ENCODE measurements at places on chromosomes 5 and 9.
A peak's percentile ranks its signal among the peaks of the same experiment; 100 is the strongest.

DNA sequence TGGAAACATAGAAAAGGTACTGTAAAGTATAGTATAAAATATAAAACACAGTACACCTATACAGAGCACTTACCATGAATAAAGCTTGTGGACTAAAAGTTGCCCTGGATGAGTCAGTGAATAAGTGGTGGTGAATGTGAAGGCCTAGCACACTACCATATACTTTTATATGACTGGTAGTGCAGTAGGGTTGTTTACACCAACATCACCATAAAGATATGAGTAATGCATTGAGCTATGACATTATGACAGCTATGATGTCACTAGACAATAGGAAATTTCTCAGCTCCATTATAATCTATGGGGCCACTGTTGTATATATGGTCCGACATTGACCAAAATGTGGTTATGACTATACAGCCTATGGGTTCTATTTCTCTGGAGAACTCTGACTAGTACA lies 291.8 kb upstream of the ACTBL2 start:
- no peak for DNase-seq

DNA sequence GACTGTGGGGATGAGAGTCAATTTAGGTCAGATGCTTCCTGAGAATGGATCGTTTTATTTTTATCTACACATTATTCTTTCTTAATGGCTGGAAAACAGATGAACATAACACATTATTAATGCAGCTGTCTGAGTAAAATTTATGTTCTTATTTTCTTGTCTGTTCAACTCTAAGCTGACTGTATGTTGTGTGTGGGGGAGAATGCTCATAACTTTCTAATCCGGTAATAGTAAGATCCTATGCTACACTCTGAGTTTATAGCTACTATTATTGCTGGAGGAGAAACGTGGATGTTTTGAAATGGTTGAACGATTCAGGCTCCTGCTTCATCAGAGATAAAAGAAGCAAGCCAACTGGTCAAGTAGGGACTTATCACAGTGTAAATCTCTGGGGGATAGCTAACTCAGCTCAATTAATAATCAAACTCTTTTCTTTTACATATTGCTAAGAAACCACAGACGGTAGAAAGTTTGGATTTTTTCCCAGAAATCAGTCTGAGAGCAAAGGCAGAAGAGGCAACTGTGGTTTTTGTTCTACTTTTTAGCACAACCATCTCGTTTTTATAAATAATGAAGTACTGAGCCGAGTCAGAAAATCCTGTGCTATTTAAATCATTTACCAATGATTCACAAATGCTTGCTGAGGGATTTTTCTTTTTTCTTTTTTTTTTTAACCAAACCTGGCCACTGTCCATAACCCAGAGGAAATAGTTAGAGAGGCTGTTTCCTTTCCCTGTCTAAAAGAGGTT lies 265.0 kb upstream of the FAM174A start:
- DNase-seq: peak; percentile 7

DNA sequence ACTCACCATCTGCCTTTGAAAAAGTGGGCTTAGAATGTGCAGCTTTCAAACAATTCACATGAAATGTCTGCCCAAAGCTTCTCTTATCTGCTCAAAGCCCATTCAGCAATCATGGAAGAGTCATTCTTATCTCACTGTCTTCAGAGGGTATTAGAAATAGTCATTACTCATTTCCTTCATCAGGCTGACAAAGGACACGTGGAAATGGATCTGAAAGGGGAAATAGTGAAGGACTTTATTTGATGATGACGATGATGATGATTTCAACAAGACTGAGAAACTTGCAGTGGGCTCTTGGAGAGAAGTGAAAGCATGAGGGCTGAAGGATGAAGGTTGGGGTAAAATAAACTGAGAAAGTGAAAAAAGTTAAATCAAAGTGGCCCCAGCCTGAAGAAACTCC lies 194.3 kb downstream of the SMARCA2 start:
- DNase-seq: no peak

DNA sequence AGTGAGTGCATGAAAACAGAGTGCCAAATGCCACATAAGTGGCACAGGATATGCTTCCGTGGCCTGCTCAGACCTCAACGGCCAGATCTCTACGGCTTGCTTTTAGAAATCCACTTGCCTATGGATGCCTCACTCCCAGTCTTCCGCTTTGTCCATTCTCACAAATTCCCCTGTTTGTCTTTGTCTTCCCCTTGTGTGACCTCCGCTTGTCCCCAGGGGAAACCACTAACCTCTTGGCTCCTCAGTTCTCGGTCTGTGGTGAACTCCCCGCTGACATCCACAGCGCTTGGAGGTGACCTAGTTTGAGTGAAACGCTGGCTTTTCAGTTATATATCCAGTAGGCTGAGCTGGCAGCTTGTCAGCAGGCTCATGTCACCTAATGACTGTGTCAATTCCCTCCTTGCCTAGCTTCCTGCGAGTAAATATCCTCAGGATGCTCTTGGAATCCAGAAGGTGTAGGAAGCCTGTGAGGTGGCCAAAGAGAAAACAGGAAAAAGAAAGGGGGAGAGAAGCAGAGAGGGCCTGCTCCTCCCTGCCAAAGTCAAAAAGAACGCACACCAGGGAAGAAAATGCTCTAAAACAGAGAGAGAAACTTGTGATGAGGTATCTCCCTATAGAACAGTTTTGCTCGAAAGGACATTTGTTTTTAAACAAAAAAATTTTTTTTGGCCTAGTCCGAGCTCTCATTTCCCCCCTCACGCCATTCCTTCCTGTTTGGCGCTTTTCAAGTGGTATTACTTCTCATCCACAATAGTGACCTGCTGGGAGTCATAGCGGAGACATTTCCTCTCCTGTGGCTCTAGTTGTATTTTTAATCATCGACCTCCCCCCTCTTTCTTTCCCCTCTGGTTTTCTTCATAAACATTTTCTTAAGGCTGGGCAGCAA lies 101.6 kb upstream of the SPRY4 start:
- DNase-seq: peak; percentile 33

- no peak for DNase-seq
Measured at GRCh38 chr5:154502180-154502579, 24.2 kb upstream of the HAND1 start.

DNA sequence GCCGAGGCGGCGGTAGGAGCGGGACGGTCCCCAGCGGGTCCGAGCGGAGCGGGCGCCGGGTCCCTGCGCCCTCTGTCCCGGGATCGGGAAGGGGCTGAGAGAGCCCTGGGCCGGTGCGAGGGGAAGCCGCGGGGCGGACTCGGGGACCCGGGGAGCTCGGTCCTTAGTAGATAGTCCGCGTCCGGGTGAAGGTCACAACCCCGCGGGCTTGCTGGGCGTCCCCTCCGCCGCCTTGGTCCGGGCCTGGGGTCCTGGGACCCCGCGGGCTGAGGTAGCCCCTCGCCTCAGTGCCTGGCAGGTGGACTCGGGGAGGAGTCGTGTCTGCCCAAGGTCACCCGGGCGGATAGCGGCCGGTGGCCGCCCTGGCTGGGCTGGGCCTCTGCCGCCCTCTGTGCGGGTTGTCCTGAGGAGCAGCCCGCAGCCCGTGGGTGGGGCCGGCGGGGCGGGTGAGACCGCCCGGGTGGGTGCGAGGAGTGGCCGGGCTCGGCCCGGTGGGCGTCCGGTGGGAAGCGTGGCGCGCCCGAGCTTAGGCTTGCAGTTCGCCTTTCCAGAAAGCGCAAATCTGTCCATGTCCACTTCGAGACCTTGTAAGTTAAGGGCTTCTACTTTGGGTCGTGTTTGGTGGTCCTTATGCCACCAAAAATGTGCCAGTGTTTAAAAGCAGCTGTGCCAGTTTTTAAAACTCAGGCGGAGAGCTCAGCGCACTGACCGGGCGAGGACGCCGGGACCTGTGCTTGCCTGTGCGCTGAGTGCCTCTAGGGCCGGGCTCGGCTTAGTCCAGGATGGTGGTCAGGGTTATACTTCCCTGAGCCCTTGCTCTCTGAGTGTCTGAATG lies 554 bp downstream of the SDHA start:
- no peak for DNase-seq

DNA sequence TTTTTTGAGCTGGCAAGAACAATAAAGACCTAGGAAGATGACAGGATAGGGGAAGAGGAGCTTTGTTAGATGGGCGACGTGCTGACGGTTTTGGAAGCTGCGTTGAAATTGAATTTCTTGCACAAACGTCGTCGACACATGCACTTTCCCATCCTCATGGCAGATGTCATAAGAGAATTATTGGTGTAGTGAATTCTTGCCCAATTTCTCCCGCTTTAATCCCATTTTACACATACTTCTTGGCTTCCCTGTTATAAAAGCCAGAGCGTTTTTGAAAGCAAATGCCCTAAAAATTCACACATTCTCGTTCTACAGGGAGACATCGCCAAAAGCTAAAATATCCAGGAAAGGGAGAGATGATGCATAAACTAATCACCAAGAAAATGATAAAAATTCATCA lies 109.8 kb upstream of the DAP start:
- no peak for DNase-seq

- no peak for DNase-seq
Measured at GRCh38 chr5:142433526-142434321, 108.9 kb upstream of the SPRY4 start.

DNA sequence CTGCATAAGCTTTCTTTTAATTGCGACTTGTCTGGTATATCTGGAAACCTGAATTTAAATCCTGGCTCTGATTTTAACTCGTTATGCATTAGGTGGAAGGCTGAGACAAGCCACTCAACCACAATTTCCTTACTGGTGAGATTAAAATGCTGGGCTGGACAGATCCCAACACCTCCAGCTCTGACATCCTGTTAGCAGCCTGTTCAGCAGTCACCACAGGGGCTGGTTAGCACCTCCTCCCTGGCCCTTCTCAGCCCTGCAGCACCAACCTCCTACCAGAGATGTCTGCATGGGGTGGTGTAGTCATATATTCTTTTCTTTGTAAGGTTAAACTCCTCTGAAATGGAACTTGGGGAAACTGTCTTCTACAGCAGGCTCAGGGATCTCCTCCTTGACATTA lies 156.5 kb upstream of the NFIL3 start:
- peak; percentile 25 for DNase-seq

GRCh38 chr5:135467051-135467625 lies 15.0 kb upstream of the TIFAB start:
- DNase-seq: no peak

GRCh38 chr5:88724201-88724600 lies 158.8 kb downstream of the MEF2C start:
- DNase-seq: no peak

DNA sequence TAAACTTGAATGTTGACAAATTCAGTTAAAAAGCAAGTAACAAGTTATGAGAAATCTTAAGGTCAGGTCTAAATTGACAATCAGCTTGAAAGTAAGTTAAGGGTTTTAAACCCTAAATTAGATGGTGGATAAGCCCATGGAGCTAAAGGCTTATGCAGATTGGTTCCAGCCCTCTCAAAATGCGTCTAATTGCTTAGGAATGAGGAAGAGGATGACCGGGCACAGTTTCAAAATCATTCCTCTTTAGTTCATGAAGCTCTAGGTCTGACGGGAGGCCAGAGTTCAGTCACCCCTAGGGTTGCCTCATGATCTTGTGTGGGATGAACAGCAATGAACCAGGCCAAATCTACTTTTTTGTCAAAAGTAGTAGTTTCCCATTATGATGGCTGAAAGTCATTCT lies 75.4 kb downstream of the SLC38A9 start:
- peak; percentile 20 for DNase-seq

- DNase-seq: no peak
Measured at GRCh38 chr5:35338157-35338453, 107.8 kb upstream of the PRLR start.

- DNase-seq: no peak
Measured at GRCh38 chr5:68444048-68444447, 228.5 kb downstream of the PIK3R1 start.

GRCh38 chr5:122300374-122300773 lies 11.7 kb upstream of the SNCAIP start:
- no peak for DNase-seq

GRCh38 chr9:81417941-81418340 lies 271.4 kb downstream of the TLE1 start:
- no peak for DNase-seq

DNA sequence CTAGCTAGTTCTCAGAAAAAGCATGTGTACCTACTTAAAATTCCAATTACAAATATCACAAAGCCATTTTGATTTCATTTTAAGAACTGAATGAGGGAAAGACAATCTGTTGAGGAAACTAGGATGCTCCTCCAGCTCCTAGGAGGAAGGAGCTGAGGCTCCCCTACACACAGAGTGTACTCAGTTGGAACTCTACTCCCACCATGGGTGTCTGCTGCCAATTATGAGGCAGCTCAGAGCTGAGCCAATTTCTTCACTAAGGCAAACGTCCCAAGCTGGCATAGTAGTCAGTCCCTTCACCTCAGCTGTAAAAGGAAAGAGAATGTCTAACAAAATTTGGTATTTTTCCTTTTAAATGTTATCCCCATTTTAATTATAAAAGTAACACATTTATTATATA lies 300.0 kb upstream of the TRPC7 start:
- no peak for DNase-seq

- no peak for DNase-seq
Measured at GRCh38 chr5:178433273-178433775, 156.9 kb downstream of the COL23A1 start.

- no peak for DNase-seq
Measured at GRCh38 chr5:74862221-74862620, 4.0 kb downstream of the FAM169A start.

DNA sequence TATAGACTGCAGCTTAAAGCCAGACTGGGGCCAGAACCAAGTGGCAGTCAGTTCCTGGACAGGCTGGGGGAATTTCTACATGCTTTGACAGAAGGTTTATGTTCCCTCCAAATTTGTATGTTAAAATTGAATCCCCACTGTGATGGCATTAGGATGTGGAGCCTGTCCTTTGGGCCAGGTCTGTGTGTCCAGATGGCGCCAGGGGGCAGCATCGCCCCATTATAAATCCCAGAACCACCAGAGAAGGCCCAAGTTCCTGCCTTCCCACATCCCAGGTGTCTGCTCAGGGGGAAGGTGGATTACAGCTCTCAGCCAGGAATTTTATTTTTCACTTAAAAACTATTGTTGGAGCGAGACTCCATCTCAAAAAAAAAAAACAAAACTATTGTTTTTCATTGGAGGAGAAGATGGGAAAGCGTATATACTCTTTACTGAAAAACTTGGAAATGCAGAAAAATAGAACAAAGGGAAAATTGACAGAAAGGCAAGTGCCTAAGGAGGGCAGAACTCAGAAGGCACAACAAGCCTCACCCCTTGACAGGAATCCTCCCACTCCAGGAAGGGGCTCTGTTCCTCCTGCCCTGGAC lies 5.0 kb downstream of the IL3 start:
- peak; percentile 82 for DNase-seq

DNA sequence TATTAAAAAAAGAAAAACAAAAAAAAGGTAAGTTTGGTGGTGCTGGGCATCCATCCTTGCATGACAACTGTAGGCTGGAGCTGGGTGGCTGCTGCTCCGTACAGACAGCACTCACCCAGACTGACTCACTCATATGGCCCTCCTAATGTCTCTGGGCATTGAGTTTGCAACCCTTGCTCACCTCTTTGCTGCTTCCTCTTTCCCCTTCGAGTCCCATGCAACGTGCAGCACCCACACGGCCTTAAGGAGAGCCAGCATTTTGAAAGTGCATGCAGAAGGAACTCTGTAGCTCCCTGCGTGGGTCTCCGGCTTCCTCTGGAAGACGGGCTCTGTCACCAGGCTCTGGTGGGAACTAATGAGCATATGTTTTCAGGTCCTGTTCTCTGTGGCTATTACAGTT lies 60.5 kb upstream of the ENTREP1 start:
- no peak for DNase-seq

Measured in urothelium cell line (cell line).